ENCODE measurements at places on chromosomes 3 and 15.

- no peak for DNase-seq
Observed at GRCh38 chr3:111324645-111325044, 217.4 kb upstream of the CD96 start.

- DNase-seq = no peak
Observed at GRCh38 chr15:62803856-62804400, 238.6 kb upstream of the TPM1 start.

GRCh38 chr15:97903560-97903959 is 56.9 kb upstream of the ARRDC4 start:
- no peak for DNase-seq

GRCh38 chr3:16028604-16029003 is 145.9 kb upstream of the GALNT15 start:
- DNase-seq = peak; percentile 22

DNA sequence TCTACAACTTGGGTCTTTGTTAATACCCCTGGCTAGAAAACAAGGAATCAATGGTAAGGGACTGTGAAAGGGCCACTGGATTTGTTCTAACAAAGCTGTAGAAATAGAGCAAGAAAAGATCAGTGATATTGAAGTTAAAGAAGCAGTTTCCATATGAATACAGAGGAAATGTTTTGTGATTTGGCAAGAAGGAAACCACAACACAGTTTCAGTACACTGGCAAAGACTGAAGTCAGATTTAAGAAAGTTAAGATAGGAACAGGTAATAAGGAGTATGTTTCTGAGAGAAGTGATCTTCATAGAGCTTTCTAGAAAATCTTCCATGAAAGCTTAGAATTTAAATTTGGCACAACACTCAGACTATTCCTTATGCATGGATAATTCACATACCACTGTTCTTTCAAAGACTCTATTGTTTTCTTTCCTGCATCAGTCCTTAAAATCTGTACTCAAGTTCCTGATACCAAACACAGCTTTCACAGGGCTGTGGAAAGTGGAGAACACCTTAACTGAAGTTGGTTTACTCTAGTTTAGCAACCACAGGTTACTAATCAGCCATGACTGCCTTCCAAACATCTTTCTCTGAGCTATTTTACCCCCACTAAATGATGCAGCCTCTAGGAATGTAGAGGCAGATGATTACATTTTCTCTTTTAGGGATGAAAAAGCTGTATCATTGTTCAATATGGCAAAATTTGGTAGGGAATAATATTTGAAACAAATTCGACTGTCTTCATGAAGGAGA is 32.4 kb upstream of the ALCAM start:
- no peak for DNase-seq

GRCh38 chr3:173688216-173688842 is 290.8 kb downstream of the NLGN1 start:
- no peak for DNase-seq

DNA sequence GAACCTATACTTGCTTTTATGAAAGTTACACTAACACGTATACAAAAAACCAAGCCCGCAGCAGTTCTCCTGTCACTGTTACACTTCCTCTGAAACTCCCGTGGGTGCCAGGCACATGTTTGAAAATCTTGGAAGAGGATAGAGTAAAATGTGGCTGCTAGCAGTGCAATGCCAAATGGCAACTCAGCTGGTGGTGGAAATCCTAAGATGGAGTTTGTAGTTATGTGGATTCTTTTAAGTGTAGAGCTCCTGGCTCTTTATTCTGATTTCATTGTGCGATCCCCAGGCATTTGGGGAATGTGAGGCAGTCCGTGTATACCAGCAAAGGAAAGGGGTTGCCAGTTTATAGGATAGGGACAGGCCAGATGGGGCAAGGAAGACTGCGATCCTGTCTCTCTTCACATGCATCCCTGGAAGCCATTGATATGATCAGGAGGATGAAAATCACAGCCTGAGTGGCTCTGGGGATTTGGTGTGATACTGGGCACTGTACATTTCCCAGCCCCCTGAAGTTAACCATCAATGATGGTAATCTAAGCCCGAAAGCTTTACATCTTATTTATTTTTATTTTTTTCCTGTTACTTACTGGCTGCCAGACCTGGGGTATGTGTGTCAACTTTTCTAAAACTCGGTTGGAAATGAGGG is 1.1 kb downstream of the STAC start:
- DNase-seq = no peak

DNA sequence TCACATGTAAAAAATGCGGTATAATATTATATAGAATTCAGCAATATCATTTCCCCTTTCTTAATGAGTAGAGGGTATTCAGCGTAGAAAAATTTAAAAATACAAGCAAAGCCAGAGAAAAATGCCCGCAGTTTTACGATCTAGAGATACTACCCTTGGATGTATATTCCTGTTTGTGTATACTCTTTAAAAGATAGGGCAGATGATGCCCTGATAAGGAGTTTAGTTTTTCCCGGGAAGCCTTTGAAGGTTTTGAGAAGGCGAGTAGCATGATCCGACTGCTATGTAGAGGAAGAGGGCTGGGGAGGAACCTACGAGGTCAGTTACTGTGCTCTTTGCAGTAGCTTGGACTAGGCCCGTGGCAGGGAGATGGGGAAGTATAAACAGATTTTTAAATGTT is 1.2 kb downstream of the YEATS2 start:
- DNase-seq = no peak

- DNase-seq = peak; percentile 32
Observed at GRCh38 chr3:30162579-30162978, 443.8 kb upstream of the TGFBR2 start.

GRCh38 chr15:42184296-42184695 is 23.8 kb downstream of the VPS39 start:
- no peak for DNase-seq

GRCh38 chr3:181614878-181615277 is 96.8 kb upstream of the SOX2 start:
- no peak for DNase-seq

DNA sequence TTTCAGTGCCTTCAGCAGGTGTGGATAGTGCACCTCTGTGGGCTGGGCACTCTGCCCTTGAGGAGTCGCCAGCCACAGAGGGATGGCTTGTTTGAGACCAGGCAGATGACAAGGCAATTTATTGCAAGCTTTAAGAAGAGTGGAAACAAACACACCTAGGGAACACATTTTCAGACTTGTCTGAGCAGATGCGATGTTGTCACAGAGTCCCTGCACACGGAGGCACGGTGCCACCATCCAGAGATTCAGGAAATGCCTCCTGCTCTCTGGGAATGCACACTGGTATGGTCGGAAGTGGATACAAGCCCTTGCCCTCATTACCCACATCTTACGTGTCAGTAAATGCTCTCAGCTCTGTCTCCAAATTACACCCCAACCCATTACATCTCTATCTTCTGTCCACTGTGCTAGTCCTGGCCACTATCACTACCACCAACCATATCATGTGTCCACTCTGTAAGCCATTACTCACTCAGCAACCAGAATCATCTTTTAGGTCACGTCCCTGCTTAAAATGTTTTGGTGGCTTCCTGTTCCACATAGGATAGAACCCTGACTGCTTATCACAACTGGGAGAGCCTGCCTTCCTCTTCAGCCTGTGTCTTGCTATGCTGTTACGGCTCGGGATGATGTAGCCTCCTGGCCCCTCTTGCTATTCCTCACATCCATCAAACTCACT is 196.9 kb downstream of the SLCO3A1 start:
- DNase-seq = no peak

Measured in non-pigmented ciliary epithelial cell (primary cell).